ENCODE measurements at places on chromosomes 6 and 20.

DNA sequence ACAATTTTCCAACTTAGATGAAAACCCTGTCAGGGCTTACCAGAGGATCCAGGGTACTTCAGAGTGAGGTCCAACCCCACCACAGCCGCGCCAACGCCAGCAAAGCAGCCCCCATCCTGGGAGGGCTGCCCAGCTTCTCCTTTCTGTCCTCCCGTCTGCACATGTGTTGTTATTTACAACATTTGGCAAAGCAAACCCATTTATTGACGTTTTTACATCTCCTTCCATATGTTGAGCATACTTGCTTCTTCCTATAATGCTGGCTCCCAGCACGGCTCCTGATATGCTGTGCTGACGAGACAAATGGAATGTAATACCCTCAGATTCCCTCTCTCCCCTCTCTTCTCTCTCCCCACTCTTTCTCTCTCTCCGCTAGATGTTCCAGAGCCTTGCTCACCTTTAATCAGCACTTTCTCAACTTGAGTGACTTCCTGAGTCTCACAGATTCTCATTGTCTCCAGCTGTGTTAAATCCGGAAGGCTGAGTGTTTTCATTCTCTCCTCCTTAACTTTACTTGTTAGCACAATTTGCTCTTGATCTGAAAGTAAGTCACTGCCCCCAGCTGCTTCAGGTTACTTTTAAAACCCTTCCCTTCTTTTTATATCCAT is 22.7 kb downstream of the RCAN2 start:
- DNase-seq = no peak

DNA sequence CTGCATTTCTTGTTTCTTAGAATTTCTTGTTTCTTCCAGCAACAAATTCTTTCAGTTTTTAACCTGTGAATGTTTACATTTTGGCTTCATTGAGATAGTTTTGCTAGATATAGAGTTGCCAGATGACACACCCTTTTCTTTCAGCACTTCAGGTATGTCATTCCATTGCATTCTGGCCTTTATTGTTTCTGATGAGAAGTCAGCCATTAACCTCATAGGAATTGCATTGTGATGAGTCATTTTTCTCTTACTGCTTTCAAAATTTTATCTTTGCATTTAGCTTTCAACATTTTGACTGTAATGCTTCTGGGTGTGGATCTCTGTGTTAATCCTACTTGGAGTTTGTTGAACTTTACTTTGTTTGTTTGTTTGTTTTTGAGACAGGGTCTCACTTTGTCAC is 440.3 kb upstream of the HS3ST5 start:
- no peak for DNase-seq

DNA sequence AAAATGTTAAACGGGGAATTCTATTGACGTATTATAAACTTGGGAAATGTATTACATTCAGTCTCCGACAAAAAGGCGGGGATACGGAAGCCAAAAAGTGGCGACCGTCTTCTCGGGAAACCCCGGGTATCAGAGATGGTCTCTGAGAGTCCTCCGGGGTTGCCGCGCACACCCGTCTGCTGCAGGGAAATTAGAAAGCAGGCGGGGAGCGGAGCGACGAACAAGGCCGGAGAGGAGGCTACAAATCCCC is 1.5 kb downstream of the SALL4 start:
- DNase-seq = no peak

DNA sequence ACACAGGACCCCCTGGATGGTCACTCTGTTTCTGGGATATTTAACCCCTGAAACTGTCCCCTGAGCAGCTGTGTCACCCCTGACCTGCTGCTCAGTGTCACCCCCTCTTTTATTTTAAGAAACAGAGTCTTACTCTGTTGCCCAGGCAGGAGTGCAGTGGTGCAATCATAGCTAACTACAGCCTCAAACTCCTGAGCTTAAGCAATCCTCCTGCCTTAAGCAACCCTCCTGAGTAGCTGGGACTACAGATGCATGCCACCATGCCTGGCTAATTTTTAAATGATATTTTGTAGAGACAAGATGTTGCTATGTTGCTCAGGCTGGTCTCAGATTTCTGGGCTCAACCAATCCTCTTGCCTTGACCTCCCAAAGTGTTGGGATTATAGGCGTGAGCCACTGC is 21.5 kb upstream of the GTSF1L start:
- DNase-seq = no peak

- DNase-seq = no peak
These were observed 592 bp downstream of the LTB start for GRCh38 chr6:31581434-31582229.

GRCh38 chr6:90819483-90819882 is 232.6 kb upstream of the MAP3K7 start:
- DNase-seq = no peak

GRCh38 chr6:43107344-43108062 is 31.4 kb downstream of the PTK7 start:
- DNase-seq = no peak

- no peak for DNase-seq
These were observed 41.8 kb downstream of the C6orf58 start for GRCh38 chr6:127618729-127619128.

- DNase-seq = no peak
These were observed 152.8 kb downstream of the NFATC2 start for GRCh38 chr20:51389543-51390264.

GRCh38 chr20:62642051-62642665 is at the start of gene SLCO4A1:
SLCO4A1 (plus strand) TSS chr20:62642503; CDS start chr20:62656455, 13,952 bp downstream.
- peak; percentile 84 for DNase-seq

DNA sequence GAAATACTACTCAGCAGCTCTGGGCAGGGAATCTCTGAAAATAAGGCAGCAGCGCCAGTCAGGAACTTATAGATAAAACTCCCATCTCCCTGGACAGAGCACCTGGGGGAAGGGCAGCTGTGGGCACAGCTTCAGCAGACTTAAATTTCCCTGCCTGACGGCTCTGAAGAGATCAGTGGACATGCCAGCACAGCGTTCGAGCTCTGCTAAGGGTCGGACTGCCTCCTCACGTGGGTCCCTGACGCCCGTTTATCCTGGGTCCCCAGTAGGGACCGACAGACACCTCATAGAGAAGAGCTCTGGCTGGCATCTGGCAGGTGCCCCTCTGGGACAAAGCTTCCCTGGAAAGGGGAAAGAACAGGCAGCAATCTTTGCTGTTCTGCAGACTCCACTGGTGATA is 59.0 kb downstream of the COL21A1 start:
- no peak for DNase-seq

DNA sequence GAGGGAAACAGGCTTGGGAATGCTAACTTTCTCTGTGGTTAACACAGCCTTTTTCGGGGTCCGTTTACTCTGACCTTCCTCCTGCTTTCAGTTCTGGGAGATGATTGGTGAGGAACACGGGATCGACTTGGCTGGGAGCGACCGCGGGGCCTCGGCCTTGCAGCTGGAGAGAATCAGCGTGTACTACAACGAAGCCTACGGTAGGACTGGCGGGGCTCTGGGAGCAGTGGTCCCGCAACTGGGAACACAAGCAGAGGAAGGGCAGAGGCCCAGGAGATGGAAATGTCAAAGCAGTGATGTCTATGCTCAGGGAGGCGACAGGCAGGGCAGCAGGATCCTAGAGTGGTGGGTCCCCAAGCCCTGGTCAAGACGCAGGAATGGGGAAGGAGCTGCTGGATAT is 3.5 kb downstream of the TUBB1 start:
- DNase-seq = no peak

DNA sequence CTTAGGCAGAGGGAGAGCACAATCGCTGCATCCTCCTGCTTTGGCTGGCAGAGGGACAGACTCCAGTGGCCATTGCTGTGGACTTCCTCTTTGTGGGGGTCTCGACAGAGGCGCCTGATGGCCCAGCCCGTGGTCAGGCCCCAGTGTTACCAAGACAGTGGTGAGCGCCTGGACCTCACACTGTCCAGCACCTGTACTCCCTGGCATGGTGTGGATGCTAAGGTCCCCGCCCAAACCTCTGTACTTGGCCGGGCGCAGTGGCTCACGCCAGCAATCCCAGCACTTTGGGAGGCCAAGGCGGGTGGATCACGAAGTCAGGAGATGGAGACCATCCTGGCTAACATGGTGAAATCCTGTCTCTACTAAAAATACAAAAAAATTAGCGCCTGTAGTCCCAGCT is 2.3 kb upstream of the NTSR1 start:
- DNase-seq = no peak

- DNase-seq = no peak
These were observed 2.8 kb upstream of the JARID2 start for GRCh38 chr6:15242937-15243614.

DNA sequence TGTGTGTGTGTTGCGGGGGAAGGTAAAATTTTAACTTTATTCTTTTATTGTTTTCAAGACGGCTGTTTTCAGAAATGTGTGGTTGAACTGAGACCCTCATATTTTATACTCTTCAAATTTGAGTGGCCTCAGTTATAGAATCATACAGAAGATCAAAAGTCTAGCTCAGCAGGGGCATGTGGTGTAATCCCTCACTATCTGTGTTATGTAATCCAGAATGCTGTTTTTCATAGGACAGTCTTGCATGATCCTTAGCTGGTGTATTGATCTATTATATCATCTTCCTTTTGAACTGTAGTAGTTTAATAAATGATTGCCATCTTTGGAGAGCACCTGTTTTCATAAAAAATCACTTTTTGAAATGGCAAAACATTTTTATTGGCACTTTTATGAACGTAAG is 1.4 kb downstream of the PLCB4 start:
- DNase-seq = no peak

- DNase-seq = no peak
These were observed 36.1 kb downstream of the F13A1 start for GRCh38 chr6:6284221-6284966.

DNA sequence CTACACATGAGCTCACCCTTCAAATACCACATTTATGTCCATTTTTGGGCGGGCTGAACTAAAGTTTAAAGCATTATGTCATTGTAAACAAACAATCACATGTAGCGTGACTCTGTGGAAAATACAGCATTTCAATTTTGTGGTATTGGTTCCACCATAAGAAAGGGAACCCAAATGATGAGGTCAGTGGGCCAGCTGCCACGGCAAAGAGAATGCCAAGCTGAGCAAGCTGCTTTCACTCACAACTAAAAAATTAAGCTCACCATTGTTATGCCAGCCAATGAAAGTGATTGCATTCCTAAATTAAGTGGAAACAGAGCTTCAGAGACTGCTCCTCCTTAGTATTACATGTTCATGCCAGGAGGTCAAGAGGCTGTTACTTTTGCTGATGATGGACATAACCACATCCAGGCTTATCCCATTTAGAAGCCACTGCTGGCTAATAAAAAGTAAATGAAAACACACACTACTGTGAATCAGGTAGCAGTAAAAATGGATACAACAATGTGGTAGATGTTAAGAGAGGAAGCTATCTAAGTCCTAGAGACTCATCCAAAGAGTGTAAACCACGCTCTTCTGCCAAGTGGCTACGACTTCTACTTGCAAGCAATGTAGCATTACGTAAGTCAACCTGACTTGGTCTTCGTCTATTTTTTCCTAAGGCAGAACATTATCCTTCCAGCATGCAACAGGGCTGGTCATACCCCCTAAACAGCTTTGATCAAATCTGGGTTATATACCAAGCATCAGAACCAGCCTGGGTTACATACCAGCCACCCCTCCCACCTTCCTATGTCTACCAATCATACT is 164.8 kb downstream of the BACH2 start:
- DNase-seq = no peak

GRCh38 chr6:53928641-53929040 is 133.8 kb downstream of the LRRC1 start:
- no peak for DNase-seq

GRCh38 chr6:117870486-117871242 is 36.4 kb upstream of the SLC35F1 start:
- no peak for DNase-seq

- no peak for DNase-seq
These were observed 91.3 kb downstream of the FRK start for GRCh38 chr6:115969207-115969929.

- DNase-seq = no peak
These were observed 194.0 kb downstream of the GMPR start for GRCh38 chr6:16432075-16433032.

- DNase-seq = no peak
These were observed 787 bp downstream of the JPH2 start for GRCh38 chr20:44186201-44186600.

DNA sequence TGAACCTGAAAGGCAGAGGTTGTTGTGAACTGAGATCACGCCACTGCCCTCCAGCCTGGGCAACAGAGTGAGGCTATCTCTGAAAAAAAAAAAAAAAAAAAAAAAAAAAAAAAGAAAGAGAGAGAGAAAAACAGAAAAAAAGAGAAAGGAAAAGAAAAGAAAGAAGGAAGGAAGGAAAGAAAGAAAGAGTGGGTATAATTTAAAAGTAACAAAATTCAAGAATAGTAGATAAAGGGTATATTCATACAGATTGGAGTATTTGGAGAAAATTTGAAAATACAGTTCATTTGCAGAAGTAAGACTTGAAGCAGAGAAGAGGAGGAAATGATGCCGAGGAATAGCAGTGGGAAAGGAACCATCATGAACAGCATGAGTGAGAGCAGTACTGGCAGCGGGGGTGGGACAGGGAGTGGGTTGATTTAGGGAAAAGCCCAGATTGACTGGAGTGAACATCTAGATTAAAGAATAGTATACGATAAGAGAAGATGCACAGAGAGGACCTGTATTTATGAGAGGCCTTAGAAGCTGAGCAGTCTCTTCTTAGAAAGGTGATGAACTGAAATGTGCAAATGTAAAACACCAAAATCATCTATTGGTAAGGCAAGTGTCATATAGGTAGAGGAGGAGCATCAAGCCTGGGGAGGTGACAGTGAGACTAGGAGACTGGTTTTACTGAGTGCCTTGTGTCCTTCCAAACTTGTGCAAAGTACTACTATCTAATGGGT is 17.8 kb upstream of the HLA-DRB1 start:
- DNase-seq = no peak

DNA sequence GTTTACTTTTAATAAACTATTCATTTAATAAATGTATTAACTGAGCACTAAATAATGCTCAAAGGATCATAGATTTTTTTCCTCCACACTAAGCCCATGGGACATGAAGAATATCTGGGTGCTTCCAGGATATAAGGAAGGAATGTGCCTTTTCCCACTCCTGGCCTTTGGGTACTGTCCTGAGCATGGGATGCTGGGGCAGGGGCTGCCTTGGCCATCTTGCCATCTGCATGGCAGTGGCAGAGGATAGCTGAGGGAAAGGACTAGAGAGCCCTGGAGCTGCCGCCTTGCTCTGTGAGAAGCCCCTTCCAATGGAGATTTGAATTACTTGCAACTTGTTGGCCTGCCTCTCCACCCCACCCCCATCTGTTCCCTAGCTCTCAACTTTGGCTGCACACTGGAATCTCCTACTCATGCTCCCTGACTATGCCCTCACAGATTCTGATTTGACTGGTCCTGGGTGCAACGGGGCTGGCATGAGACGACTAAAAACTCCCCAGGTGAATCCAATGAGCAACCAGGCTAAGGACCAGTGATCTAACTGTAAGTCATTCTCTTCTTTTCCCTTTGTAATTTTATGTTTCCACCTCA is 15.6 kb downstream of the DDRGK1 start:
- DNase-seq = no peak

- DNase-seq = no peak
These were observed 44.7 kb upstream of the GRIK2 start for GRCh38 chr6:101348816-101349215.

- no peak for DNase-seq
These were observed 110.6 kb downstream of the RNGTT start for GRCh38 chr6:88852775-88853174.

- no peak for DNase-seq
These were observed 182.7 kb upstream of the CCN2 start for GRCh38 chr6:132133736-132134445.

- no peak for DNase-seq
These were observed 314.0 kb upstream of the JAG1 start for GRCh38 chr20:10987651-10988383.

GRCh38 chr6:27512525-27512924 is 39.6 kb upstream of the ZNF184 start:
- DNase-seq = no peak

- DNase-seq = no peak
These were observed 3.1 kb downstream of the RHAG start for GRCh38 chr6:49633541-49633940.

All from activated naive CD4-positive, alpha-beta T cell (primary cell).